Stimulated activated CD8-positive, alpha-beta memory T cell treated with anti-CD3 and anti-CD28 coated beads, Interleukin-2, amount 100 ng/mL, for 48 hours (primary cell): ENCODE measurements at places on chromosomes 16 and 17.
A peak's percentile ranks its signal among the peaks of the same experiment; 100 is the strongest.

GRCh38 chr17:1930337-1930645 lies 94.8 kb downstream of the RTN4RL1 start:
- DNase-seq, result no peak

- no peak for DNase-seq
These were observed 30.2 kb downstream of the TENT4B start for GRCh38 chr16:50183316-50183715.

DNA sequence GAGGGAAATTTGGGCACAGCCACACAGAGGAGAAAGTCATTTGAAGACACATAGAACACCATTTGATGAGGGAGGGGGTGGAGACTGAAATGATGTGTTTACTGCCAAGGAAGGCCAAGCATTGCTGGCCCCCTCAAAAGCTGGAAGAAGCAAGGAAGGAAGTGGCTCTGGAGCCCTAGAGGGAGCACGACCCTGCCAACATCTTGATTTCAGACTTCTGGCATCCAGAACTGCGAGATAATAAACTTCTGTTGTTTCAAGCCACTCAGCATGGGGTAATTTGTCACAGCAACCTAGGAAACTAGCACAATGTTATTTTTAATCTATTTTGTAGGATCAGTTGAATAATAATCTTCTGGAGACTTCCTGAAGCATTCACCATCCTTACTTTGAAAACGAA lies 314.8 kb upstream of the GOT2 start:
- DNase-seq, result no peak

DNA sequence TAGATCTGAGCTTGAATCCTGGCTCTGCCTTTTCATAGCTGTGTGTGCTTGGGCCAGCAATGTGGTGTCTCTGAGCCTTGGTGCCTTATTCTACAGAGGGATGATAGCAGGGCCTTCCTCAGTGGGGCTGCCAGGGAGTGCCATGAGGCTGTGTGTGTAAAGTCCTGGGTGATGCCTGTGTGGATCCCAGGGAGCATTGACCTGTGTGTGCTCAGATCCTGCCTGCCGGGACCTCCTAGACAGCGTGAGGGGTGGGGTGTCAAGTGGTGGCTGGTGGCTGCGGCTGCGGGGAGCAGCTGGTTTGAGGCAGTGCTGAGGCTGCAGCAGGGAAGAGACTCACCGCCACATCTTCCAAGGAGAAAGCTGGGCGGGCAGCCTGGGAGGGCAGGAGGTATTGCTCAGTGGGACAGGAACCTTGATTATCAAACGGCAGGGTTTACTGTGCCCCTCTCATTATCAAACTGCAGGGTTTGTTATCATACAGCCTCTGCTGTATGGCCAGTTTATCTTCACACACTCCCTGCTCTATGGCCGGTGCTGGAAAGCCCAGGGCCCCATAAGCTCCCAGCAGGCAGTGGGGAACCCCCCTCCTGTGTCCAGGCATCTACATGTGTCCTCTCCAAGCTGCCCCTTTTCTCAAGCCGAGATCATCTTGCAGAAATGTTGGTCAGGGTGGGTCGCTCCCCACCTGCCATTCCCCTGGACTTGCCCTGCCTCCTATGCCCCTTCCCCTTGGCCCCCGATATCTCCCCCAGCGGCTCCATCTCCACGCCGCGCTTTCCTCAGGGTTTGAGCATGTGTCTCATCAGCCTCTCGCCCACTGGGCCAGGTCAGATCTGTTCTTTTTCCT lies 3.1 kb upstream of the ADCY7 start:
- no peak for DNase-seq

- DNase-seq, result no peak
These were observed 10.5 kb upstream of the PIP4K2B start for GRCh38 chr17:38809828-38810227.

- no peak for DNase-seq
These were observed 54.5 kb downstream of the PRMT7 start for GRCh38 chr16:68365167-68365817.

DNA sequence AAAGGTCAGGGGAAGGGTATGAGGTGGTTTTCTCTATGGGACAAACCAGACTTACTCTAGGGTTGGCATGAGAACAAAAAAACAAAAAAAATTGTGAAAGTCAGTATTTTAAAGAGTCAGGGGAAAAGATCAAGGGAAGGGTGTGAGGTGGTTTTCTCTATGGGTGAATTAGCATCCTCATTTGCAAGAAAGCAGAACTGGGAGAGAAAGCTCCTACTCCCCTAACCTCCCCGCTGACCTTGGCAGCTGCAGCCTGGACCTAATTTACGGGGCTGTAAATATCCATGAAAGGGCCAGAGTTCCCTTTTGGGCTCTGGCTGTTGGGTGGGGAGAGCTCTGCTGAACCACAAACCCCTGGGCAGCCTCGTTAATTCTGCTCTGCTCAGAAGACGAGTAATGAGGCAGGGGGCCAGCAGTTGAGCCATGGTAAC lies 10.6 kb downstream of the RHBDL3 start:
- DNase-seq, result no peak

DNA sequence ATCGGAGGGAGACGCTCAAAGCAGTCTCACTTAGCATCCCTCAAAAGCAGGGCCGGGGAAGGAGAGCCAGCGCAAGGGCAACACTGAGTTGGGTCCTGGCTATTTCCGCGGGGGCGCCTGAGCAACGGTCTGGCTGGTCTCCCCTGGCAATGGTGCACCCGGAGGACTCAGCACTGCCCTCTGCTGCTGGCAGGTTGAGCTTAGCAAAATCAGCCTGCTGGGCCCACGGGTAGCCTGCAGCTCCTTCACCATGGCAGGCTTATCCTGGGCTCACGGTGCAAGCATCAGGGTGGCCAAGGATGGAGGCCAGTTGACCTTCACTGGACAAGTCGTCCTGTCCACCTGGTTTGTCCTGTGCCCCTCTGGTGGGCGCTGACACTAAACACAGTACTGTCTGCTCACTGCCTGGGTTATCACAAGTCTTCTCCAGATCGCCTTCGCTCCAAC lies 14.4 kb upstream of the ALDH3A1 start:
- DNase-seq, result peak; percentile 36

DNA sequence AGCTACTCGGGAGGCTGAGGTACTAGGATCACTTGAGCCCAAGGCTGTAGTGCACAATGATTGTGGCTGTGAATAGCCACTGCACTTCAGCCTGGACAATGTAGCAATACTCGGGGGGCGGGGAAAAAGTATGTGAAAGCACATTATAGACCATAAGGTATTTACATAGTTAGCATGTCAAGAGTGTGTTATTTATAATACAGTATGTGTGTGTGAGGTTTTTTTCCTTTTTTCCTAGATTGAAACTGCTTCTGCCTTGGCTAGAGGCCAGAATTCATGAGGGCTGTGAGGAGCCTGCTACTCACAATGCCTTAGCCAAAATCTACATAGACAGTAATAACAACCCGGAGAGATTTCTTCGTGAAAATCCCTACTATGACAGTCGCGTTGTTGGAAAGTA lies 30.5 kb downstream of the PTRH2 start:
- DNase-seq, result no peak

- no peak for DNase-seq
These were observed 6.1 kb upstream of the PDP2 start for GRCh38 chr16:66874079-66874775.

GRCh38 chr16:84059946-84060901 lies 17.6 kb upstream of the SLC38A8 start:
- no peak for DNase-seq

DNA sequence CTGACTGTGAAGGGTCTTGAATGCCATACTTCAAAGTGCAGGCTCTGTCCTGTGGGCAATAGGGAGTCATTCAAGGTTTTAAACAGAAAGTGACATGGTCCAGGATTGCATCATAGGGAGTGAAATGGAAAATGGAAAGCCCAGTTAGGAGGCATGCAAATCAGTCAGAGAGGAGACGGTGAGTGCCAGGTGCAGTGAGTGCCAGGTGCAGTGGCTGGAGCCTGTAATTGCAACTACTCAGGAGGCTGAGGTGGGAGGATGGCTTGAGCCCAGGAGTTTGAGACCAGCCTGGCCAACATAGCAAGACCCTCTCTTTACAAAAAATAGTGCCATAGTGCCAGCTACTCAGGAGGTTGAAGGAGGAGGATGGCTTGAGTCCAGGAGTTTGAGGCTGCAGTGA lies 35.2 kb upstream of the SIAH1 start:
- no peak for DNase-seq

DNA sequence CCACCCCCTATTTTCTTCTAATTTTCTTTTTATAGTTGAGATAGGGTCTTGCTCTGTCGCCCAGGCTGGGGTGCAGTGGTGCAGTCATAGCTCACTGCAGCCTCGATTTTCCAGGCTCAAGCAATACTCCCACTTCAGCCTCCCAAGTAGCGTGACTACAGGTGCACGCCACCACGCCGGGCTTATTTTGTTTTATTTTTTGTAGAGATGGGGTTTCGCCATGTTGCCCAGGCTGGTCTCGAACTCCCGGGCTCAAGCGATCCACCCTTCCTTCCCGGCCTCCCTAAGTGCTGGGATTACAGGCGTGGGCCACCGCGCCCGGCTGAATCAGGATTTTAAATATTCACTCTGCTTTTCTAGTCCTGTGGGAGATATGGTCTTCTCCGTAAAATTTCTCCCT lies 941 bp upstream of the GDPD1 start:
- DNase-seq, result no peak
